ENCODE measurements at places on chromosomes 11 and 22.

GRCh38 chr11:17012179-17012578, 2.0 kb downstream of the PLEKHA7 start:
- DNase-seq: no peak

DNA sequence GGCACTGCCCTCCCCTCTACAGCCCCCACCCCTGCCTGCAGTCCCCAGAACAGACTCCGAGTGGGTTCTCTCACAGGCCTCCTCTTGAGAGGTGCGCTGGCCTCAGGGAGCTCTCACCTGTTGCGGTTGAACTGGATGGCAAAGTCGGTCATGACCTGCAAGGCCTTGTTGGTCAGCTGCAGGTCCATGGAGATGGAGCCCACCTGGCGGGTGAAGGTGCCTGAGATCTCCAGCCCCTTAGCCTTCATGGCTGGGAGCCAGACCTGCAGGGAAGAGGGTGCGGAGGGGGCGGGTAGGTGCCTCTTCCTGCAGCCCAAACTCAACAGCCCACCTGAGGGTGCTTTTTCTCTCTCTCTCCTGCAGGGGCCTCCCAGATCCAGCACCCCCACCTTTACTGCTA, 18.7 kb upstream of the RASL10A start:
- no peak for DNase-seq

- DNase-seq: no peak
These were observed 88.5 kb downstream of the ZBTB16 start for GRCh38 chr11:114148013-114148382.

GRCh38 chr11:134394311-134394710, 17.7 kb downstream of the B3GAT1 start:
- DNase-seq: no peak

Measured in omental fat pad (tissue), 4 donors.